Skin of body (tissue), 3 donors: ENCODE measurements at places on chromosomes 3 and 15. TPM values are rescaled to one million over a fixed set of nuclear protein-coding genes. Genes with fewer than 3 reads are reported as not detected.

GRCh38 chr15:57921371-57921770 lies 144.1 kb downstream of the ALDH1A2 start:
- DNase-seq, result no peak

- DNase-seq, result no peak
Measured at GRCh38 chr3:187947927-187948682, 202.8 kb upstream of the BCL6 start.

GRCh38 chr3:14286887-14287500 lies 108.4 kb downstream of the LSM3 start:
- no peak for DNase-seq

DNA sequence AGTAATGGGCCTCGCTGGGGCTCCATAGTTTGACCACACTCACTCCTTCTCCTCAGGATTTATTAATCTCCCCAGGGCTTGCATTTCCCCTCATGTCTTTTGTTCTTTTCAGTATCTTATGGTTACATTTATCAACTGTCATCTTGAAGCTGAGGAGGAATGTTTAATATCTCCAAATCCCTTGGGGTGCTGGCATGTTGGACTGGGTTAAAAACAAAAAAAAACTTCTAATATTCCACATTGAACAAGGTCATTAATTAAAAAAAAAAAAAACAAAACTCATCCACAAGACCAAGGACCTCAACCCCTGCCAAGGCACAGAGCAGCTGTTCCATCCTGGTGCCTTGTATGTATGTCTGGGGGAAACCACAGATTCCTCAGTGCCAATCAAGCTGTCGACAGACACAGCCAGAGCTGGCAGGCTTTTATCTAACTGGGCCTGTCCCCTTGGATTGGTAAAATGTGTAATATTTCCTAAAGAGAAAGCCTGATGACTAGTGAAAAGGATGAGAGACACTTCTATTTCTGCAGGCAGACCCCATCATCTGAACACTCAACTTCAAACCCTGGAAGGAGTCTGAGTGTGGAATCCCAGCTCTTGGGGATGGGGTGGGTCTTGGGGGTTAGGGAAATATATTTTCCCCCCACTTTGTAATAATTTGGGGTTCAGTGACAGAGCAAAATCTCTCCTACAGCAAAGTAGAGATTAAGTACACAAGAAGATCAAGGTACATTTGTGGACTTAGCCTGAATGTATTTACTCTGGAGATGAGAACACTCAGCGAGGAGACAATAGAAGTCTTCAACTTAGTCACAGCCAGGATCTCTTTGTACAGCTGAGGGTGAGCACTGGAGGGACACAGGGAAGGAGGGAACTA lies 69.1 kb downstream of the TTC23 start:
- no peak for DNase-seq

GRCh38 chr3:197478746-197479668 lies 76.8 kb downstream of the BDH1 start:
- no peak for DNase-seq

DNA sequence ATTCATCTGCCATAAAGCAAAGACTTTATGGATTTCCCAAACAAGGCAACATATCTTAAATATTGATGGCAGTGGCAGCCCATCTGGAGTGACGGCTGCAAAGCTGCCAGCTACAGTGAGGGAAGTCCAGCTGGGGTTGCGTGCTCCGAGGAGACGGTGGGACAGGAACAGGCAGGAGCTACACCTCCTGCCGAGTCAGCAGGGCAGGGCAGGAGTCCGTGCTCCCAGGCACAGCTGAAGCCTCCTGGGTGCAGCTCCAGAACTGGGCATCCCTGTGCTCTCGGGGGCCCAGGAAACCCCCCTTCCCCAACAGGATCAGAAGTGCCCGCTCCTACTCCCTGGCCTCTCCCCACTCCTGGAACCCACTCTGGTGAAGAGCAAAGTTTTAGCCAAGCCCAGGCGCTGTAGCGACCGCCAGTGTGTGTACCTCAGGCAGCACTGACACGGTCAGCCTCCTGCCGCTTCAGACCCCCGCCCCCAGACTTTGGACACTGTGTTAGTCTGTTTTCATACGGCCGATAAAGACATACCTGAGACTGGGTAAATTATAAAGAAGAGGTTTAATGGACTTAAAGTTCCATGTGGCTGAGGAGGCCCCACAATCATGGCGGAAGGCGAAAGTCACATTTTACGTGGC lies 556.4 kb upstream of the CCDC54 start:
- no peak for DNase-seq

- DNase-seq, result no peak
Measured at GRCh38 chr3:9251055-9251786, 1.8 kb upstream of the SRGAP3 start.

GRCh38 chr3:126431103-126431534 lies 36.4 kb downstream of the CFAP100 start:
- no peak for DNase-seq

DNA sequence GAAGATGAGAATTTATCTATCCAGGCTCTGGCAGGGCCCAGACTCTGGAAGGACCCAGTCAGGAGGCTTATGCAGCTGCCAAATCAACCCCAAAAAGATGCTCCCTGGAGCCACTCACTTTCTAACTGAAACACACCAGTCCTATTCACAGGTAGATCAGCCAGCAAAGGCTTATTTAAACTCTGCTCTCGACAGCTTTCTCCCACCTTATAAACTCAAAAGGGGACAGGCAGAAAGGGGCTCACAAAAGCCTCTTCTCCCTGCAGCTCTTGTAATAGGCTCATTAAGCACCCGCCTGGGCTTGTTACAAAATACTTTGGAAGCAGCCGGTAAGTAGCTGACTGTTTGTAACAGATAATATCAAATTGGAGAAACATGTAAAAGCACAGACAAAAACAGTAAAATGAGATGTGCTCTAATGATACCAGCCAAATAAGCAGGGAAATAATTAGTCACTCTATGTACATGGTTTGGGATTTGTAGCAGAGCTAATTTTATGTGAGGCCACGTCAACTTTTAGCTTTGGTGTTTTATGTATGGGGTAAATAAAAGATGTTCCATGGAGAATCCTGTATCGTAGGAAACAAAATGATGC lies 213.8 kb downstream of the NR2F2 start:
- DNase-seq, result no peak

- DNase-seq, result no peak
Measured at GRCh38 chr3:174329321-174329720, 529.8 kb upstream of the NAALADL2 start.

- no peak for DNase-seq
Measured at GRCh38 chr15:98700519-98700918, 52.2 kb downstream of the IGF1R start.

DNA sequence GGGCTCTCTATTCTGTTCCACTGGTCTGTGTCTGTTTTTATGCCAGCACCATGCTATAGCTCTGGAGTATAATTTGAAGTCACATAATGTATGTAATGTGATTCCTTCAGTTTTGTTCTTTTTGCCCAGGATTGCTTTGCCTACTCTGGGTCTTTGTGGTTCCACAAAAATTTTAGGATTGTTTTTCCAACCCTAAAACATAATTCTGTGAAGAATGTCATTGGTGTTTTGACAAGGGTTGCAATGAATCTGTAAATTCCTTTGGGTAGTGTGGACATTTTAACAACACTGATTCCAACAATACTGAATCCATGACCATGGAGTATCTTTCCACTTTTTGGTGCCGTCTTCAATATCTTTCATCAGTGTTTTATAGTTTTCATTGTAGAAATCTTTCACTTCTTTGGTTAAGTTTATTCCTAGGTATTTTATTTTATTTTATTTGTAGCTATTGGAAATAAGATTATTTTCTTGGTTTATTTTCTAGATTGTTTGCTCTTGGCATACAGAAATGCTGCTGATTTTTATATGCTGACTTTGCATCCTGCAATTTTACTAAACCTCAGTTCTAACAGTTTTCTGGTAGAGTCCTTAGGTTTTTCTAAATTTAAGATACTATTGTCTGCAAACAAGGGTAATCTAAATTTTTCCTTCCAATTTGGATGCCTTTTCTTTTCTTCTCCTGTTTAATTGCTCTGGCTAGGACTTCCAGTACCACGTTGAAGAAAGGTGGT lies 29.7 kb downstream of the TJP1 start:
- no peak for DNase-seq

- DNase-seq, result no peak
Measured at GRCh38 chr15:57458356-57458781, 82.1 kb downstream of the CGNL1 start.

DNA sequence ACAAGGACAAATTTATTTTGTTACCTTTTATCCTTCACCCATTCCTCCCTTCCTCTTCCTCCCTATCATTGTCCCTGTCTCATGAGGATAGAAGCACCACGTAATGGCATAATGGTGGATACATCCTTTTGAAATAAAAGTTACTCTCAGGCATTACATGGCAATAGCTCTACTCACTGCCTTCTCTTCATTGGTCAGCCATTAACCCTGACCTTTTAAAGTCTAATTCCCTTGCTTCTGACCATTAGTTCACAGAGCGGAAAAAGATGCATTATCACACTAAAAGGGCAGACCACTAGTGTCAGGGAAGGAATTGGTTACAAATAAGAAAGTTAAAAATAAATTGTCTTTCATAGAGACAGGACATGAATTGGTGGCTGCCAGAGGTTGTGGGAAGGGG lies 54.6 kb upstream of the EIF1B start:
- no peak for DNase-seq

DNA sequence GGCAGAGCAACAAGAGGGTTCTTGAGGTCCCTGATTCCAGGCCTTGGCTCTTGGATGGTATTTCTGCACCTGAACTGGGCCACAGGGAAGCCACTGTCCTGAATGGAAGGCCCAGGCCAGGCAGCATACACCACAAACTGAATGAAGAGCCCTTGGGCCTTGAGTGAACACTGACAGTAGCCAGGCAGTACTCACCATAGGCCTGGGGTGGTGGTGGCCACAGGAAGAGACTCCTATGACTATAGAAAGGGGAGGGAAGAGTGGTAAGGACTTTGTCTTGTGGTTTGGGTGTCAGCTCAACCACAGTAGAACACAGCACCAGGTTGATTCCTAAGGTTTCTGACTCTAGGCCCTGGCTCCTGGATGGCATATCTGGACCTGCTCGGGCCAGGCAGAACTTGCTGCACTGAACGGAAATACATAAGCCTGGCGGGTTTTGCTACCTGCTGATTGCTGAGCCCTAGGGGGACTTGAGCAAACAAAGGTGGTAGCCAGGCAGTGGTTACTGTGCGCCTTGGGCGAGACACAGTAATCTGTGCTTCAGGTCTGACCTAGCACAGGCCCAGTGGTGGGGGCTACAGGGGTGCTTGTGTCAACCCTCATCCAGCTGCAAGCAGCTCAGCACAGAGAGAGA lies 241.4 kb downstream of the ISL2 start:
- no peak for DNase-seq

DNA sequence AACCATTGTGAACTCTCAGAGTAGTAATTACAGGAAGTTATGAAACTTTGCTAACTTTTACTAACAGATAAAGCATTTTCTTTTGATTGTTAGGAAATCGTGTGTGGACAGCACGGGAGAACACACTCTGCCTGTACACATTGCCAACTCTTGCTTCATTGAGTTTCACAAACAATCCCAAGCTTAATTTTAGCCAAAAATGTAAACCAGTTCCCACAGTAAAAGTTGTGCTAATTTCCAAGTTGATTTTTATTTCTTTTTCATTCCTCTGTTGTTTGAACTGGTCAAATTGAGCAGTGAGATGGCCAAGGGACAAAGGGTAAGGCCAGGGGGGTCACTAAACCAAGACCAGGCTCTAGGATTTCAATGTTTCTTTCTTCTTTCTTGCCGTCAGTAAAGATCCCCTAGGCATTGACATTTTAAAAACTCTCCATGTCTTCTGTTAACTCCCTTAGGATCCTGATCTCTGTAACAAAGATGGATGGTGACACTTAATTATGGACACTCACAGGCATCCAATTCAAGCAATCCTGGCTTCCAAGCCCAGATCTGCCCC lies 414.9 kb downstream of the RBMS3 start:
- peak; percentile 76 for DNase-seq

- peak; percentile 13 for DNase-seq
Measured at GRCh38 chr3:35664460-35664919, 25.2 kb downstream of the ARPP21 start.

DNA sequence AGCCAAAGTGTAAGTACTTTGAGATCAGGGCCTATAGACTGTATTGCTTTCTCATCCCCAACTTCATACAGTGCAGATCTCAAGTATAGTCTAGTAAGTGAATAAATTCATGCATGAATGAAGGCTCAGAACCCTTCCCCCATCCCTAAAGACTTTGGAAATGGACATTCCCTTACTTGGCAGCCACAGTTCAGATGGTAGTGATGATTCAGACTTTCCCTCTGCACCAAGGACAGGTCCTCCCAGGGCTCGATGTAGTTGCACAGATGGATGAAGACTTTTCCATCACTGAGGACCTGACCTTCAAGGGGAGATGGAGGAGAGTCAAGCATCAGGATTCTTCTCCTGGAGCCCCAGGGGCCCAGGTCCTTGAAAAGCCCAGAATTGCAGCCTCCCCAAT lies 4.6 kb downstream of the TIMP4 start:
- no peak for DNase-seq

DNA sequence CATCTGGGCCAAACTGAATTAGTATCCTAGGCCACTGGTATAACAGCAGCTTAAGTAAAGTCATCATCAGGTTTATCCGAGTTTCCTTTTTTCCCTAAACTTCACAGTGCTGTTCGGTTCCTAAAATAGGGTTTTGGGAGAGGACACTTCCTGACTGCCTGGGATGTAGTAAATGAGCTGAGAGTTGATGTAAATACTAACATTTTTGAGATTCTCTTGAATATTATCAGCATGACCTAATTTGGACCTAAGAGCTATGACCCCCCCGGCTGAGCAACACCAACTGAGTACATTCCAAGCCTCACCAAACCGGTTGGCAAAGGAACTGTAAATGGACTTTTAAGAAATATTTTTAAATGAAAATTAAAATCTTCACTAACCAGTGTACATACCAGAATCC lies 78.8 kb downstream of the IL5RA start:
- DNase-seq, result no peak

GRCh38 chr3:110375751-110376518 lies 695.7 kb upstream of the NECTIN3 start:
- DNase-seq, result no peak

- DNase-seq, result peak; percentile 71
Measured at GRCh38 chr15:23565395-23566070, at the start of gene MKRN3. MKRN3 (plus strand) TSS chr15:23565674; CDS start chr15:23565783, 109 bp downstream.

ECE2 gene
- total RNA-seq, result not detected

C3orf85 gene
- not detected for total RNA-seq

CD96 gene
- total RNA-seq, result 2.0 TPM

EBLN2 gene
- 11.0 TPM for total RNA-seq

CLDN16 gene
- 0.69 TPM for total RNA-seq

BNC1 gene
- total RNA-seq, result 9.2 TPM

LEKR1 gene
- total RNA-seq, result 0.69 TPM

DUOXA2 gene
- not detected for total RNA-seq

STRIT1 gene
- 2.5 TPM for total RNA-seq

SLC24A5 gene
- 3.6 TPM for total RNA-seq

MYL3 gene
- 23.7 TPM for total RNA-seq

TICRR gene
- total RNA-seq, result 2.4 TPM

PLSCR5 gene
- total RNA-seq, result not detected

TRPC1 gene
- total RNA-seq, result 21.8 TPM

CCDC9B gene
- 5.3 TPM for total RNA-seq

MINAR1 gene
- 2.6 TPM for total RNA-seq
